ENCODE measurements at places on chromosomes 11 and 22.

DNA sequence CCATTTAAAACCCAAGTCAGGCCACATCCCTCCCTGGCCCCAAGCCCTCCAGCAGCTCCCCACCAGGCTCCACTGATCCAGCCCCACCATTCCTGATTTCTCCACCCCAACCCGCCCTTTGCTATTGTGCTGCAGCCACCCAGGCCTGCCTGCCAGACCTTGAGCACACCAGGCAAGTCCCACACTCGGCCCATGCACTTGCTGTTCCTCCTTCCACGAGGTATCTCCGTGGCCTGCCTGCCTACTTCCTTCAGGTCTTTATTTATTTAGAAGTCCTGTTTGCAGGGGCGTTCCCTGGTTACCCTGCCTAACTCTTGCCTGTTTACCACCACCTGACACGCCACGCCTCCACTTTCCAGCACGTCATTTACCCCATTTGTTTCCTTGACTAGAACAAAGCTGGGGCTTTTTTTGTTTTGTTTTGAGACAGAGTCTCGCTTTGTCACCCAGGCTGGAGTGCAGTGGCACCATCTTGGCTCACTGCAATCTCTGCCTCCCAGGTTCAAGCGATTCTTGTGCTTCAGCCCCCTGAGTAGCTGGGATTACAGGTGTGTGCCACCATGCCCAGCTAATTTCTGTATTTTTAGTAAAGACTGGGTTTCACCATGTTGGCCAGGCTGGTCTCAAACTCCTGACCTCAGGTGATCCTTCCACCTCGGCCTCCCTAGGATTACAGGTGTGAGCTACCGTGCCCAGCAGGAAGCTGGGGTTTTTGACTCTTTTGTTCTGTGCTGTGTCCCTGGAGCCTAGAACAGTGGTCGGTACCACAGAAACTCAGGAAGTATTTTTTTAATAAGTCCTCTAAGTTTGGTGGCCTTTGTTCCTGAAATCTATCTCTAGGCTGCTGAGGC is 6.7 kb downstream of the CENPM start:
- peak; percentile 95 for DNase-seq

DNA sequence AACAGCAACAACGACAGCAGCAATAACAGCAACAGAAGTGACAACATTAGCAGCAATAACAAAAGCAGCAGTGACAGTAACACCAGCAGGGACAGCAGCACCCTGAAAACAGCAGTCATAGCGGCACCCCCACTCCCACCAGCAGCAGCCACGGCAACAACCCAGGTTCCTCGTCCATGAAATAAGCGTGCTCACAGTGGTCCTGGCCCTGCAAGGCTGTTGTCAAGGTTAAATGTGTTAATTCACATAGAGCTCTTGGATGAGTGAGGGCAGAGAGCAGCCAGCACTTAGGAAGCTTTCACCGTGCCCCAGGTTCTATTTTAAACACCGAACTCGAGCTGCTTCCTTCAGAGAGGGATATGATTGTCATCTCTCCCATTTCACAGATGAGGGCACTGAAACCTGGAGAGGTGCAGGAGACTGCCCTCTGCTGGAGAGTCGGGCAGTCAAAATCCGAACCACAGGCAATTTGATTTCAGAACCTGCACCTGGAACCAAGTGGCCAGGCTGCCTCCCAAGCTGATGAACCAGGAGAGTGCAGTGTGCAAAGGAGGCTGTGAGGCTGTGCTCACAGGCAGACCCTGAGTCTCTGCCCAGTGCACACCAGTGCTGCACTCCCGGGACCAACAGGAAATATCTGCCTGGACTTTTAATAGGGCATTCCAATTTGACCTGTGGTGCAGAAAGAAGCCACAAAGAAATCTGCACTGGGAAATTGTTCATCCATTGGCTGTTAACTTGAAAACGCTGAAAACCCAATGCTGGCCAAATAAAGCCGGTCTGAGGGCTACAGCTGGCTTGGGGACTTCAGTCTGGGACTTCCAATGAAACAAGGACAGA is 22.9 kb upstream of the FGF3 start:
- DNase-seq = no peak

- no peak for DNase-seq
These were observed 13.4 kb downstream of the AP5B1 start for GRCh38 chr11:65767406-65767805.

DNA sequence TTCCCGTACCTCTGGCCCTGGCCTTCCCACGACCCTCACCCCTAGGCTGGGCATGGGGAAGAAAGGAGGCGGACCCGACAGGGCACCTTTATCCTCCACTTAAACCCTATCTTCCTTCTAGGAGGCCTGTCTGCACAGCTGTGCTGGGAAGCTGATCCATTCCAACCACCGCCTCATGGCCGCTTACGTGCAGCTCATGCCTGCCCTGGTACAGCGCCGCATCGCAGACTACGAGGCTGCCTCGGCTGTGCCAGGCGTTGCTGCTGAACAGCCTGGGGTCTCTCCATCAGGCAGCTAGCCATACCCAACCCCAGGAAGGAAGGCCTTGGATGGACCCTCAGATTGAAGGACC is 599 bp downstream of the TIMM10B start:
- no peak for DNase-seq

GRCh38 chr11:130421697-130422096 is 6.7 kb downstream of the ADAMTS8 start:
- no peak for DNase-seq

DNA sequence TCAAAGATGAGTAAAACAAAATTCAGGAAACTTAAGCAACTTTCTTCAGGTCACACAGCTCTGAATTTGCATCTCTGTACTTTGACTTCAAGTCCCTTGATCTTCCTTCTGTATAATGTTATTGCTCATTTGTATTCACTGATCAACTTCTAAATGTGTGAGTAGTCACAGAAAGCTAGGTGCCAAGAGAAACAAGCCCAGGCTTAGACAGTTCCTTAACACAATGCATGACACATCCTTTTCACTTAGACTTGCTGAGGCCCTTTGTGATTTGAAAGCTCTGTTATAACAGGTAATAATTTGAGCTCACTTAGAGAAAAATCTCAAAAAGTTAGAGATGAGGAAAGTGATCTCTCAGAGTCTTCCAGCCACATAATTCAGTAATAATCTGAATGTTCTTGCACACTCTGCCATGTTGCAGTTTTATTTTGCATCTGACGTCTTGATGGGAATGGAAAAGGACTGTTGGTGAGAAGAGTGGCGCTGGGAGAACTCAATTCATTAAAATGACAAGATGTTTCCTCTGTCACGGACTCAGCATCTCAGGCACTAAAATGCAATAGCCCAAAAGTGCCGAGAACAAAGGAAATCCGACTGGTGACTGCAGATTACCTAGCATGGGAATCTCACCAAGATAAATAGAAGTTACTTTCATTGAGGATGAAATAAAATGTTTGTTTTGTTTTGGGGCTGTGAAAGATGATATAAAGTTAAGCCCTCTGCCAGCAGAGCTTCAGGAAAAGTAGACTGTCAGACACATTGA is 665.3 kb downstream of the OPCML start:
- no peak for DNase-seq

DNA sequence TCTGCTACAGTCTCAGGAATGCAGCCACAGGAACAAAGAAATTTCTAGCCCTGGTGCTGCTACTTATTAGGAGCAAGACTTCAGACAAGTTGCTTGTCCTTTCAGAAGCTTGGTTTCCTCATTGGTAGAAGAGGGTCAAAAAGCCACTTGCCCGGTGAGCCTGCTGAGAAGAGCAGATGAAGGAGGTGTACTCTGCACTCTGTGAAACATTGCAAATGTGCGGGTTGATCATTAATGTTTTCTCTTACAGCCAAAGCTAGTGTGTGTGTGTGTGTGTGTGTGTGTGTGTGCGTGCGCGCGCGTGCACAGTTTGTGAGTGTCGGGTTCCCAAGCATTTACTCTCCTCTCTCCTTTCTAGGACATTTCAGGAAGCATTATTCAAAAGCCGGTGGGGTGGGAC is 86.3 kb upstream of the NNMT start:
- DNase-seq = no peak

- no peak for DNase-seq
These were observed 10.8 kb upstream of the RASSF10 start for GRCh38 chr11:12998336-12998735.

- DNase-seq = no peak
These were observed 68.9 kb downstream of the C22orf31 start for GRCh38 chr22:28992565-28993356.

- peak; percentile 83 for DNase-seq
These were observed at the start of gene SELENOO for GRCh38 chr22:50200461-50201190. Gene SELENOO, plus strand, starts transcription at chr22:50201011. Its CDS starts 26 bp downstream, at chr22:50201037.

- DNase-seq = no peak
These were observed 8.9 kb downstream of the FIBIN start for GRCh38 chr11:27002838-27003237.

DNA sequence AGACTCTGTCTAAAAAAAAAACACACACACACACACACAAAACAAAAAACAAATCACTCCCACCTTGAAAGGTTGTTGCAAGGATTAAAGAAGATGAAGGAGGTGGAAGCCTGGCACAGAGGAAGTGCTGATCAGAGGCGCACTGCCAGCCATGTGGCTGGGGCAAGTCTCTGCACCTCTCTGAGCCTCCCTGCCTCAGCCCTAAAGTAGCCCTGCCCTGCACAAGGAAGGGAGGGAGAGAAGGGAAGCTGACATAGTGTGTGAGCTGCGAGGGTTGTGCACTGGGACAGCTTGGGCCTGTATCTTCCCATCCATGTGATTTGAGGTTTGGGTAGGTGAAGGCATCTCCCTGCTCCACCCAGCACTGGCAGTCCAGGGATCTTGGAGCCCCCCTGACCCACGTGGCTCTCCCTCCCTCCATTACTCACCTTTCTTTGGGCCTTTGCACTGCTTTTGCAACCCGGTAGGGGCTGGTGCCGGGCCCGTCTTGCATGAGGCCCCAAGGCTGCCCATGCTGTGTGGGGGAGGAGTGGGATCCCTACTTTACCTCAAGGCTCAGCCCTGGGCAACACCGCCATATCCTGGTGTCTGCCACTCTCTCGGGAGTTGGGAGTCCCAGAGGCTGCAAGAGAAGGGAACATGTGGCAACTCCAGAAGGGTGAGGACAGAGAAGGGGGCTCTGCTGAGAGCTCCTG is 30.5 kb downstream of the IFT27 start:
- no peak for DNase-seq

DNA sequence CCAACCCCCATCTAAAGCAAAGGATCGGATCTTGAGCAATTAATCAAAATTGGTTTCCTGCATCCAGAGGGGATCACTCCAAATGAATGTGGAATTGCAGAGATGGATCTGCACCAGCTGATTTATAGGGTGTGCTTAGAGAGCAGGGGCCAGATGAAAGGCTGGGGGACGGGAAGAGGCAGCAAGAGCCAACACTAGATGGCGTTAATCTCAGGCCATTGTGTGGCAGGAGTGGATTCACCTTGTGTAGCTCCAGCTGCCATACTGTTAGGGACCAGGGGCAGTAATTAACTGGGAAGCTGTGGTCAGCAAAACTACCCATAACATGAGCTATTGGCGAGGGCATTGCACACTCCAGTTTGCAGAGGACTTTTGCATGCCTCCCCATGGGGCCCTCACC is 35.6 kb downstream of the SERPINH1 start:
- DNase-seq = no peak

DNA sequence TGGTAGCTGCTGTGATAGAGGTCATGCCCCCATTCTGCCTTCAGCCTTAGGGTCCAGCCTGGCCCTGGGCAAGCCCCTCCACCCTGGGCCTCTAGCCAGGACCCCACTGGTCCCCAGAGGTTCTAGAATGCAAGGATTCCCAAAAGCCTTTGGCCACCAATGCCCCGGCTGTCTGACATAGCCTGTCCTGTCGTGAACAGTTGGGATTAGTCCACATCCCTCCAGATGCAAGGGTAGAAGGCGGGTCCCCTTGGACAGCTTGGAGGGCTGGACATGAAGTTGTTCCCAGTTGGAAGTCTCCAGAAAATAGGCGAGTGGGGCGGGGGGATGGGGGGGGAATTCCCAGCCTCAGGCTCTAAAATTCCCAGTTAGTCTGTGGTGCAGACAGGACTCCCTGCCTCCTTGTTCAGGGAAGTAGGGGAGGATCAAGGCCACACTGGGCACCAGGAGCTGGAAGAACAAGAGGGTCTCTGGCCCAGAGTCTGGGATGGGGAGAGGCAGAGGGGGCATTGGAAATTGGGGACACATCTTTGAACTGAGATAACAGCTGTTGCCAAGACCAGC is 5.2 kb upstream of the ADORA2A start:
- no peak for DNase-seq

DNA sequence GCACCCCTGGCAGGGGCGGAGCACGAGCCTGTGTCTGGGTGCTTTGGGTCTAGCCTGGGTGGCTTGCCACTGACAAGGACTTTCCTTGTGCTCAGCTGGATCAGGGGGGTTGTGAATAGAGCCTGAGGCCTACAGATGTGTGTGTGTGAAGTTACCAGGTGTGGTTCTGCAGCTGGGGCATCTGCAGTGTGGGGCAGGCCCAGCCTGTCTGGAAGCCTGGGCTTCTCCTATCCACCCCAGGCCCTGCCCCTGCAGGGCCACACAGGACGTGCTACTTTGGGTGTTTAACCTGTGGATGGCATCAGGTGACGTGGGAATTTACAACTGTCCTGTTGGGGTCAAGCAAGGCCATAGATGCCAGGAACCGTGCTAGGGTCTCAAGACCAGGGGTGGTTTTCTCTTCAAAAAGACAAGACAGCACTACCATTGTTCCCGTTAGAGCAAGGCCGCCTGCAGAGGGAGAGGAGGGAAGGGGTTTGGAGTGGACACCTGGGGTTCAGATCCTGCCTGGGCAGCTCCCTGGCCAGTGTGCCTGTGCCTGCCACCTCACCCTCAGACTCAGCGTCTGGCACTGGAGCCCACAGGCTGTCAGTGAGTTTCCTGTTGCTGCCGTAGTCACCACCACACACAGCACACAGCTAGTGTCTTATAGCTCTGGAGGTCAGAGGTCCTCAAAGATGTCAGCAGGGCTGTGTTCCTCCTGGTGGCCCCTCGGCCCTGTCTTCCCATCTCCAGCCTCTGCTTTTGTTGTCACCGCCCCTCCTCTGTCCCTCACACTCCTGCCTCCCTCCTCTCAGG is 31.6 kb downstream of the CTTN start:
- DNase-seq = no peak

- no peak for DNase-seq
These were observed 22.3 kb upstream of the CHRM4 start for GRCh38 chr11:46413760-46414465.

- DNase-seq = no peak
These were observed 29.7 kb downstream of the USH1C start for GRCh38 chr11:17514476-17514875.

DNA sequence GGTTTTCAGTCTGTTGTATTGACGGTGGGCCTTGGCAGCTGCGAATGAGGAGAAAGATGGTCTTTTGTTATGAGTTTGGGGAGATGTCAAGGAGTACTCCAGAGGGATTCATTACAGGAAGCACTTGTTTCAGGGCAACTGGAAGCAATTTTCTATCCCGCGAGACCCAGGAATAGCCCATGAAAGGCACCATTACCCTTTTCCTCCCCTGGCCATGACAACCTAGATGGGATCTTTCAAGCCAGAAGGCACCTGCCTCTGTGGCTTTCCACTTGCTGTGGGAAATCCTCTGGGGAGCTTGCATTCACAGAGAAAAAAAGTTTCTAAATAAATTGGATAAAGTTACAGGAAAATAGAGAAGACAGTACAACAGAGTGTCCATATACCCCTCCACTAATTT is 2.7 kb downstream of the ZNF215 start:
- DNase-seq = no peak

DNA sequence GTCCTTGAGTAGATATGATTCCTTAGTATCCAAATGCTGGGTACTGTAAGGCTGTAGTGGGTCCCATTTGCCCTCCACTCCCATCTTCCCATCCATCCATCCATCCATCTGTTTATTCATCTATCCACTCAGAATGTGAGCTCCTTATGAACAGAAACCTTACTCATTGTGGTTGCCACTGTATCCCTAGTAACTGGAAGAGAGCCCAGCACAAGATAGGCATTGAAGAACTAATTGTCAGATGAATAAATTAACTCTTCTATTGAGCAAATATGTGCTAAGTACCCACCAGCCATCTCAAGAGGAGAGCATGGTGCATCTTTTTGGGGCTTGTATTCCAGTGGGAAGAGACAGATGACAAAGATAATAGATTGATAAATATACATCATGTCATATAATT is 86.4 kb upstream of the SEZ6L start:
- DNase-seq = no peak
